ENCODE measurements at places on chromosomes 11 and 22.

- DNase-seq, result no peak
These were observed 679 bp downstream of the TUG1 start for GRCh38 chr22:30969532-30970355.

DNA sequence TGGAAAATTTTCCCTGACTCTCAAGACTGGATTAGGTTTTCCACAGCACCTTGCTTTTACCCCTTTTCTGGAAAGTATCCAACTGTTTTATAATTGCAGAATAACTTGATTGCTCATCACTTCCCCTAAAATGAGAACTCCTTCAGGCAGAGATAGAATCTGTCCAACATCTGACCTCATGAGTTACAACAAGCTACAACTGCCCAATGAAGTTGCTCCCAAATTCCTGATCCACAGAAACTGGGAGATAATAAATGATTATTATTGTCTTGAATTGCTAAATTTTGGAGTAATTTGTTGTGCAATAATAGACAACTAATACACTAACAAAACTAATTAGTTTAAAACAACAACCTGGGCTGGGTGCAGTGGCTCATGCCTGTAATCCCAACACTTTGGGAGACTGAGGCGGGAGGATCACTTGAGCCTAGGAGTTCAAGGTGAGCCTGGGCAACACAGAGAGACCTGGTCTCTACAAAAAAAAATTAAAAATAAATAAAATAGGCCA, 10.0 kb upstream of the CCDC83 start:
- no peak for DNase-seq

GRCh38 chr11:62280452-62280851, 10.5 kb downstream of the SCGB2A2 start:
- no peak for DNase-seq

- no peak for DNase-seq
These were observed 24.1 kb downstream of the GRAMD1B start for GRCh38 chr11:123454060-123454651.

GRCh38 chr11:81674211-81674610, 1059.5 kb downstream of the FAM181B start:
- DNase-seq, result no peak

DNA sequence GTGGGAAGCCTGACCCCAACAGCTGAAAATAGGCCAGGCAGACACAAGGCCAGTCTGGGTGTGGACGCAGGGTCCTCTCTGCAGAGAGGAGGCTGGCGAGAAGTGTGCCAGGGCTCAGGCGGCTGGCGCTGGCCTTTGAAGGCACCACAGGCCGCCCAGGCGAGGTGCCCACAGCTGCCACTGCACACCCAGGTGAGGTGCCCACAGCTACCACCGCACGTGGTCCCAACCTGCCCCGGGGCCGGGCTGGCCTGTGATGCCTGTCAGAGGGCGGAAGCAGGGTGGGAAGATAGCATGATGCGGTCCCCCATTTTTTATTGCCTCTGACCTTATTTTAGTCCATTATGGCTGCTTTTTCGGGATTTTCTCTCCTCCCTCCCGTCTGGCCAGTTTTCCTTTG, 1303.9 kb downstream of the BRD1 start:
- DNase-seq, result no peak

GRCh38 chr11:129213261-129213660, 21.1 kb upstream of the ARHGAP32 start:
- no peak for DNase-seq

DNA sequence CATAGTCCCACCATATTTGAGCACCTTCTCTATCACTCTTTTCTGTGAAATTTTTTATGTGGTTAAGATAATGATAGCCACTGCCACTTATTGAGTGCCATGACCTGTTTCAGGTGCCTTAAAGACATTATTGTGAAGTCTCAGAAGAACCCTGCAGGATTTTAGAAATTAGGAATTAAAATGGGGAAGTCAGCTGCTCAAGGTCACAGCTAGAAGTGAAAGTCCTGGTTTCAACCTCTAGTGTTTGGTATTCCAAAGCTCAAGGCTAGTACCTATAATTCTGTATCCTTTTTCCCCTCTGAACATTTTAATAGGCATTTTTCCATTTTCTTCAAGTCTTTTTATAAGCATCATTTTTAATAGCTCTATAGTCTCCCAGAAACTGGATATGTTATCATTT, 9.0 kb upstream of the RRM1 start:
- DNase-seq, result no peak

- no peak for DNase-seq
These were observed 57.8 kb downstream of the ST14 start for GRCh38 chr11:130217133-130218031.

GRCh38 chr11:45930951-45931570, 8.6 kb downstream of the LARGE2 start:
- DNase-seq, result no peak

DNA sequence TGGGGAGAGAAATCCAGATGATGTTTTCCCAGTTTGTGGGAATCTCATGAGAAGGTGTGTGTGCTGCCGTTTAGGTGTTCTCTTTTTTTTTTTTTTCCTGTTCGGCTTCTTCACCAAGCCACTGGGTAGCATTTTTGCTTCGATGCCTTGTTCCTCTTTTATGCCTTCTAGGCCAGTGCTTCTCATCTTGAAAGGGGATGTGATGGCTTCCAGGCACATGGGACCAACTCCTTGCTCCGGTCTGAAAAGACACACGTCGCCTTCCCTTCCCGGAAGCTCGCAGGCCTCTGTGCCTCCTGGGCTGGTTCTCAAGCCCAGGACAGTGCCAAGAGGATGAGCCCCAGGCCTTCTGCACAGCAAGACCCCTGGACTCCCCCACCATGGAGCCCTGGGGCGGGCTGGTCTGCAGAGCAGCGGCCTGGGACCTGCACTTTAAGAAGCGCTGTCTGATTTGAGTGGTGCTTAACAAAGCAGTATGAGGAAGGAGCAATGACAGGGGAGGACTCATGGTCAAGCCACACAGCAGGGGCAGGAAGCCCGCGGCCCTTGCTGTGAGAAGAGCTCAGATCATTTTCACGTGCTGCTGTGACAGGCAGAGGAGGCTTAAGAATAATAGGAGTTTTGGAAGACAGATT, 158.8 kb downstream of the MPPED1 start:
- DNase-seq, result no peak

Measured in substantia nigra (tissue), 51 donors.